Osteoblast (primary cell): ENCODE measurements at places on chromosomes 2 and 18. TPM values are rescaled to one million over a fixed set of nuclear protein-coding genes. Genes with fewer than 3 reads are reported as not detected.

GRCh38 chr2:191296083-191297006, 51.1 kb downstream of the MYO1B start:
- DNase-seq, result no peak

GRCh38 chr2:169493360-169493759, 14.1 kb downstream of the BBS5 start:
- no peak for DNase-seq

DNA sequence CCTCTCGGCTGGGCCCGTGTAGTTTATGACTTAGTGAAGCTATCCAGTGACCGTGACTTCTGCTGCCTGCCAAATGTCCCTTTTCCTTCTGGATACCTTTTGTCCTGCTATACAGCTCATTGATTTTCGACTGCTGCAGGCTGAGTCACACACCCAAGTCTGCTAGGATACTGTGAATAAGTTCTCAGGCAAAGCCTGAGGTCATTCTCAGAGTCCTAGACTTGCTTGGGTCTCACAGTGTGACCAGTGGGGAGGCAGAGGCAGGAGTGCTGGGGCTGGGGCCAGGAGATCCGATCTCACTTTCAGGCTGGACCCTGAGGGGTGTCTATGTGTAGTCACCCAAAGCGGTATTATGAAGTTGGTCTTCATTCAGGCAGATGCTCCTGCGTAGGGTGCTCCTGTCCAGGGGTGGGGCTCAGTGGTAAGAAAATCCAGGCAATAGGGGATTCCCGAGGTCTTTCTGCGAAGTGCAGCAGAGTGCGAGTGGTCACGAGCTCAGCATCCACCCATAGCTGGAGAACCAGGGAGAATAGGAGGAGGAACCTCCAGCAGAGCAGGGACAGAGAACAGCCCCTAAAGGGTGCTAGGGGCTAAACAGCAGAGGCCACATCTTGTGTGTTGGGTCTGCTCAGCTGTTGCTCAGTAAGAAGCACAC, 268.6 kb upstream of the NCKAP5 start:
- no peak for DNase-seq

CNTNAP5 gene
- total RNA-seq, result not detected in 2 replicates

GRCh38 chr18:62760403-62760734, 45.0 kb downstream of the PHLPP1 start:
- DNase-seq, result no peak
